ENCODE measurements at places on chromosomes 13 and 19.

GRCh38 chr13:100491164-100491842 is 97.3 kb downstream of the GGACT start:
- DNase-seq, result no peak

DNA sequence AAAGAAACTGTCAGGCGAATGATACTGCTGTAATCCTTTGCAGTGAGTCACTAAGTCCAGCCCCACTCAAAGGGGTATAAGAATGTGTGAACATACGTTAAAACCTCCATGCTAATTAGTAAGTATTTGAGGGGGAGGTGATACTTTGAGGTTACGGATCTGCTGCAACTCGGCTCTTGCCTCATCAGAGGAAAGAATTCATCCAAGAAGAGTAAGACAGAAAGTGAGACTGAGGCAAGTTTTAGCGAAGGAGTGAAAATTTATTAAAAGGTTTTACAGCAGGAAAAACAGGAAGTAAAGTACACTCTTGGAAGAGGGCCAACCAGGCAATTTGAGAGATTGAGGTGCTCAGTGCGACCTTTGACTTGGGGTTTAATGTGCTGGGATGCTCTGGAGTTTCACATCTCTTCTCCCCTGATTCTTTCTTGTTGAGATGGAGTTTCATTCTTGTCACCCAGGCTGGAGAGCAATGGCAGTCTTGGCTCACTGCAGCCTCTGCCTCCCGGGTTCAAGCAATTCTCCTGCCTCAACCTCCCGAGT is 9.8 kb downstream of the CLEC4M start:
- DNase-seq, result no peak

DNA sequence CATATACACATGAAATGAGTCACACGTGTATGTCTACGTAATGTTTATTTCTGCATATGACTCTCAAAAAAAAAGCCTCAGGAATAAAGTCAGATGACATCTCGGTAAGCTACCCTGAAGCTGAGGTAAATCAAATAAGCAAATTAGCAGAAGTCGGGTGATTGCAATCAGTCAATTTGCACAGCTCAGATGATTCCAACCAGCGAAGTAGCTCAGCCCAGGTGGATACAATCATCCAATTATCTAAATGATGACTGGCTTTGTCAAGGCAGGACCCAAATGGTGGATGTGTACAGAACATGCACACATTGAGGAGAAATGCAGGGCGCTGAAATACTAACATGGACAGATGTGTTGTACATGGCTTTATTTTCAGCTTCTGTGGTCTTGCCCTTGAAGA is 148.5 kb downstream of the ZNF486 start:
- DNase-seq, result no peak

- DNase-seq, result no peak
Measured at GRCh38 chr13:28434926-28435325, 60.0 kb downstream of the FLT1 start.

DNA sequence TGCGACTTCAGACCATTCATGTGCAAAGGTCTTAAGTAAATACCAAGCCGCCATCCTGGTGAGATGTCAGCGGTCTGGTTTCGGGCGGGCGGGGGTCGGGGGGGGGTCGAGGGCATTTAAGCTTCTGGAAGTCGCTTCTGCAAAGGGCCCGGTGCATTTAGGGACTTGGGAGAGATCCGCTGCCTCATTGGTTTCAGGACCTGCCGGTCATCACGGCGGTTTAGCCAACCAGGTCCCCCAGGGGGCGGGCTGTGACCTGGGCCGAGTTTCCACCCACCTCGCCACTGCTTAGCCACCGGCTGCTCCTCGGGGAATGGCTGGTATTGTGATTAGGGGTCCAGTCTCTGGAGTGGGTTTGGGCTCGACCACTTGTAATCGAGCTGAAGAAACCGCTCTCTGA is 7.8 kb downstream of the ANKLE1 start:
- no peak for DNase-seq
